Myocyte (in vitro differentiated cells): ENCODE measurements at places on chromosomes 5 and 9. TPM values are rescaled to one million over a fixed set of nuclear protein-coding genes. Genes with fewer than 3 reads are reported as not detected.
A peak's percentile ranks its signal among the peaks of the same experiment; 100 is the strongest.

- peak; percentile 83 for DNase-seq
These were observed 71.5 kb downstream of the ELAVL2 start for GRCh38 chr9:23754551-23754950.

DNA sequence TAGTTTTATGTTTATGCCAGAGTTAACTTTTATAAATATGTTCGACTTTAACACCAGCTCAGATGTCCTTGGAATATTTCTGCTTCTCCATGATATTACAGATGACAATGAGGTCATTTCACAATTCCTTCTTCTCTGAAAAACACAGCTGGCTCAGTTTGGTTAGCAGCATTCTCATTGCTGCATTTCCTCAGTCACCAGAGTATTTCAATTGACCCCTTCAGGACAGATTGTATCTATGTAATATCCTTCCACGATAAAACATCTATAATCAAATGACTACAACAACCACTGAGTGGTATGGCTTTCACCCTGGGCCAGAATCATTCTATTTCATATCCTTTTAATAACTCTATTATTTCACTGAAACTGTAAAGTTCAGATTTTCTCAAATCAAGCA, 148.7 kb downstream of the OXCT1 start:
- DNase-seq: peak; percentile 17

- DNase-seq: no peak
These were observed 572.8 kb downstream of the CCDC171 start for GRCh38 chr9:16125629-16126028.

DNA sequence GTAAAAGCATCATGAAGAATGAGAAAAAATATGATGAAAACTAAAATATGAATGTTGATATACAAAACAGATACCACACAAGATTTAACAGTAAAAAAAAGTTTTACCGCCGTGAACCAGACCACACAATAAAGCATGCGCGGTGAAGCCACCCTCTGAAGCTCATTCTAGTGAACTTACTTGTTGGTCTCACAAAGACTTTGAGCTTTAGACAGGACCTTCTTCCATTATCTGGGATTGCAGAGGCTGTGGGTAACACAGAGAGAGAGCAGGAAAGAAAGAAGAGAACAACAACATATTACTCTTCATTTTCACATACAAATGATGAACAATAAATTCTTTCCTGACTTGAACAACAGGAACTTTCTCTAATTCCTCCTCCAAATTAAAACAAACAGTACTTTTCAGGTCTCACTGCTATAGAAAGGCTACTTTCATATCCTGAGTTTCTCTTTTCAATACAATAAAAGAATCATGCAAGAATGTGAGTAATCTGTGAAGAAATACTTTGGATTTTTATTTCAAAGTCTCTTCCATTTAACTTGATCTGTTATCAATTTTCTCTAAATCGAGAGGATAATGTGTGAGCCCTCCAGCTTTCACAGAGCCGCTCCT, 283.1 kb downstream of the EFNA5 start:
- no peak for DNase-seq

OLFM1 gene
- total RNA-seq: not detected in 2 replicates

C7 gene
- 3.6 and 25.8 TPM in 2 replicates for total RNA-seq

DNA sequence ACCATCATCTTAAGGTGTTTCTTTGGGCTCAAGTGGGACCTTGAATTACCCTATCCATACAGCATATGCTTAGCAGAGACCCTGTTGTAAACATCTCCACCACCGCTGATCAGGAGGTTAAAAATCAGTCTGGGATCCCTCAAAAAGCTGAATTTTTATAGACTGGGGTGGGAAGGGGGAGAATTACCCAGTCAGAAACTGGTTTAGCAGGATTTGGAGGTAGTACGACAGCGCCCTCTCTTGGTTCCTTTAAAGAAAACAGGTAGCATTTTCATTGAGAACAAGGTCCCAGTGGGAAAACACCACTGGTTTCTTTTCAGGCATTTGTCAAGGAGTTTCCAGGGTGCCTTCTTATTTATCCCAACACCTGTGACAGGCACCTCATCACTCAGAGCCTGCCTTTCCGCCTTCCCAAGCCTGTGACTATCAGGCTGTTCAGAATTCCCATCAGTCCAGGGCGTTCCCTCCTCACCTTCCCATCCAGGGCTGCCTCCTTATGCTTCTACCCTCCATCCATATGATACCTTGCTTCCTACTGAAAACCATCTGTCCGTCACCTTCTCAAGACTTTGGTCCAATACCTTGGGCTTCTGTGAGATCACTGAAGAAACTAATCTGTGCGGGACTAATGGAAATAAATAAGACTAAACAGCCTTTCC, 203.8 kb upstream of the RAI14 start:
- DNase-seq: peak; percentile 36

DNA sequence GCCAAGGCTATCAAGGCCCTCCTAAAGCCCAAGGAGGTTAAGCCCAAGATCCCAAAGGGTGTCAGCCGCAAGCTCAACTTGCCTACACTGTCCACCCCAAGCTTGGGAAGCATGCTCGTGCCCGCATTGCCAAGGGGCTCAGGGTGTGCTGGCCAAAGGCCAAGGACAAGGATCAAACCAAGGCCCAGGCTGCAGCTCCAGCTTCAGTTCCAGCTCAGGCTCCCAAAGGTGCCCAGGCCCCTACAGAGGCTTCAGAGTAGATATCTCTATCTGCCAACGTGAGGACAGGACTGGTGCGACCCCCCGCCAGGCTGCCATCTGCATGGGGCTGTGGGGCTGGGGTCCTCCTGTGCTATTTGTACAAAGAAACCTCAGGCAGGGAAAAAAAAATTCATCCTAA, 3.3 kb downstream of the HOMER1 start:
- no peak for DNase-seq

FLT4 gene
- 0.75 and 2.4 TPM in 2 replicates for total RNA-seq

GRCh38 chr9:111810908-111811307, 16.2 kb upstream of the SHOC1 start:
- DNase-seq: peak; percentile 21

RASEF gene
- total RNA-seq: not detected in 2 replicates

DNA sequence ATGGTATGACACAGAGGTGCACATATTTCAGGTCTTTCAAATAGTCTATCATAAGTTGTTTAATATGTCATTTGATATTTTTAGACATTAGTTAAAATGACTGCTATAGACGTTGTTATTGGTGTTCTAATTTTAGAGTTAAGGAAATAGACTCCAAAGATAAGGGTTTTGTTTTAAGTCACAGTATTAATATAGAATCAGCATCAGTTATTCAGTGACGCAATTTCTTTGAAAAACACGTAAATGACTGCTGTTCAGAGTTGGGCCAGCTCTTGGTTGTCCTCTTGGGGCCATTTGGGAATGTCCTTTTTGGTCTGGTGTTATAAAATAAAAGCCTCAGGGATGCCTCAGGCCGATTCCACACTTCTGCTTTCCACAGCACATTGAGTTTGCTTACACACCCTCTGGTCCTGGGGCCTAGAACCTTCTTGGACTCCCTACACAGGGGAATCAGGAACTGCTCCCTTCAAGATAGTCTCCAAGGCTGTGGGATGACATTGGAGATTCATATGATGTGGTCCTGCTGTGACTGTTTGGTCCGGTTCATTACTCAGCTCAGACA, 14.3 kb downstream of the OTULIN start:
- DNase-seq: no peak

- peak; percentile 64 for DNase-seq
These were observed 163.5 kb upstream of the ADRA1B start for GRCh38 chr5:159752622-159753275.

GRCh38 chr9:13705373-13705772, 425.9 kb upstream of the MPDZ start:
- peak; percentile 39 for DNase-seq

- no peak for DNase-seq
These were observed 3.2 kb downstream of the ODF2 start for GRCh38 chr9:128459011-128459410.

DNA sequence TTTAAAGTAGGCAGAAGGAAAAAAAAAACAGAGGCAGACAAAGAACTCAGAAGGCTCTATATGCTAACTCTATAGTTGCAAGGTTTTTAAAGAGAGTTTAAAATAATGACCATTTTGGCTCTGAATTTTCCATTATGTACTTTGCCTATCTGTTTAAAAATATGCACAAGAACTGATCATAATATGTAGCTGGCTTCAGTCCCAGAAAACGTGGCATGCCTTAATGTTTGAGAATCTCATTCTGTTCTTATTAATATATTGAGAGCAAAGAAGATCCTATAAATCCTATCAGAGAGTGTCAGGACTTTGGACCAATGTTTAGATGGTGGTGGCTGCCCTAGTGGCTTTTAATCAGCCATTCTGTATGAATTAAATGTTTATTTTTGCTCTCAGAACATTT, 121.5 kb downstream of the JMY start:
- no peak for DNase-seq

PRRT1B gene
- not detected in 2 replicates for total RNA-seq

GRCh38 chr9:91395553-91396471, 27.8 kb downstream of the NFIL3 start:
- DNase-seq: peak; percentile 56

DNA sequence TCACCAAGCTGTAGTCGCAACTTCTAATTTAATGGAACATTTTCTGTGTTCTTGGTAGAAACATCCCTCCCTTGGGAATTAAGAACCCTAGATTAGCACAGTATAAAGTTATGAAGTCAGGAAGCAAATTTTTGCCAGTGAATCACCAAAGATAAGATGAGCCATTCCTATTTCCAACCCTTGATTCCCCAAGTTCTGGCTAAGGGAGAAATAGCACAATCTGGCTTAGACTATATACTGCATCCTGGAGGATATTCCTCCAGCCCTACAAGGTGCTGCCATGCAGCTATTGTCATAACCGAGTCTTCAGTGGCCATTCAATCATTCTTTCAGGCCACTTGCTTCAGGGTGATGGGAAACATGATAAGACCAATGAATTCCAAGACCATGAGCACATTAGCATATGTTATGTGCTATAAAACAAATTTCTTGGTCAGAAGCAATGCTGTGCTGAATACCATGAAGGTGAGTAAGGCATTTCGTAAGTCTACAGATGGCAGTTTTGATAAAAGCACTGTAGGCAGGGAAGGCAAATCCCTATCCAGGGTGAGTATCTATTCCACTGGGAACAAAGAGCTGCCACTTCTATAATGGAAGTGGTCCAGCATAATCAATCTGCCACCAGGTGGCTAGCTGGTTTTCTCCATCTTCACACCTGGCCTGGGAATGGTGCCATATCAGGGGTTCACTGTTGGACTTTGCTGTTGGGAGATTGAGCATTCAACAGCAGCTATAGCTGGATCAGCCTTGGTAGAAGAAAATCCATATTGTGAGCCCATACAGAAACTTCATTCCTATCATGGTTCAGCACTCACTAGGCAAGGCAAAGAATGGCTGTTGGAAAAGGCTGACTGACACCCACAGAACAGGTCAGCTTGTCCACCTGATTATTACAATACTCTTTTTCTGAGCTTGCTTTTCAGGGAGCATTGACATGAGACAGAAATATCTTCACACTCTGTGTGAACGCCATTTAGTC, 19.6 kb upstream of the ARL15 start:
- DNase-seq: peak; percentile 41

DNA sequence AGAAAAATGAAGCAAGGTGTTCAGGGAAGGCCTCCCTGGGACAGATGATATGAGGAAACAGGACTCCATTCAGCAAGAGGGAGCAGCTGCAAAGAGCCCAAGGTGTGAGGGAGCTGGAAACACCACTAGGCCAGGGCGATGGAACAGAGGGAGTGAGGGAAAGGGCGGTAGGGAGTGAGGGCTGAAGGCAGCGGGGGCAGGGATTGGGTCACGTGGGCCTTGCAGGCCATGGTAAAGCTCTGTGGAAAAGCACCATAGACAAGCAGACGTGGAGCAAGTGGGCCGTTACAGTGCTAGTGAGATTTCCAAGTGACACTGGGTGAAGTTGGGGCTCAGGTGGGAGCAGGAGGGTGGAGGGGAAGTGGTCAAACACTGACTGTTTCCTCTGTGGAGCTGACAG, 10.8 kb upstream of the PRRC1 start:
- DNase-seq: no peak

BICD2 gene
- total RNA-seq: 60.6 and 68.3 TPM in 2 replicates

DNA sequence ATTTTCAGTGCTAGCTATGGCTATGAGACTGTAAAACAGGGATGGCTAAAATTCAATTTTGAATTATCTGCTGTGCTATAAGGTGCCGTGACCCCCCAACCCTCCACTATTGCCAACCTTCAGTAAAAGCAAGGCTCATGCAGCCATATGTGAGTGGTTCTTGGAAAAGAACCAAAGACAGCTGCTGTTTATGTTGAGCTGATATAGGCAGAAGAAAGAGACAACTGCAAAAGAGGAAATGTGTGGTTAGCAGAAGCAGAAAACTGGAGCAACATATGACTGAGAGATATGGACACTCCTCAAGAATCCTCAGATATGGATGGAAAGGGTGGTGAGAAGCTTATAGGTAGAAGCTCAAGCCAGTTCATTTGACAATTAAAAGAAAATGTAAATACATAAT, 200.3 kb downstream of the TLE1 start:
- no peak for DNase-seq

- peak; percentile 83 for DNase-seq
These were observed 358.9 kb upstream of the RFX3 start for GRCh38 chr9:3884736-3885135.

GRCh38 chr5:139023286-139023685, 148.2 kb upstream of the LRRTM2 start:
- DNase-seq: no peak

DNA sequence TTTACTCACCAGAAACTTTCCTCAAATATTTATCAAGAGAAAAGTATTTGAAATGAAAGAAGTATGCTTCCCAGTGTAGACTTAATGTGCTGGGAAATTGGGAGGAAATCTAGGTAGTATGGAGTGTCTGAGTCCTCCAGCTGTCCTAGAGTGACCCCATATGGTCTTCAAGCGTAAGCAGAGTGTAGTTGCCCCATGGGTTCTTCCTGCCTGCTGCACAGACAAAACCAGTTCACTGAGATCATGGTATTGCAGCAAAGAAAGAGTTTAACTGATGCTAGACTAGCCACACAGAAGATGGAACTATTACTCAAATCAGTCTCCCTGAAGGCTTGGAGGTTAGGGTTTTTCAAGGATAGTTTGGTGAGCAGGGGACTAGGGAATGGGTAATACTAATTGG, 114.9 kb upstream of the PRLR start:
- DNase-seq: peak; percentile 9

- no peak for DNase-seq
These were observed 134.7 kb downstream of the TLE4 start for GRCh38 chr9:79706512-79706911.

GRCh38 chr9:125461636-125462190, 200.1 kb downstream of the GAPVD1 start:
- no peak for DNase-seq

GABRB2 gene
- total RNA-seq: 0.64 and 1.9 TPM in 2 replicates

GRXCR2 gene
- total RNA-seq: not detected in 2 replicates

DNA sequence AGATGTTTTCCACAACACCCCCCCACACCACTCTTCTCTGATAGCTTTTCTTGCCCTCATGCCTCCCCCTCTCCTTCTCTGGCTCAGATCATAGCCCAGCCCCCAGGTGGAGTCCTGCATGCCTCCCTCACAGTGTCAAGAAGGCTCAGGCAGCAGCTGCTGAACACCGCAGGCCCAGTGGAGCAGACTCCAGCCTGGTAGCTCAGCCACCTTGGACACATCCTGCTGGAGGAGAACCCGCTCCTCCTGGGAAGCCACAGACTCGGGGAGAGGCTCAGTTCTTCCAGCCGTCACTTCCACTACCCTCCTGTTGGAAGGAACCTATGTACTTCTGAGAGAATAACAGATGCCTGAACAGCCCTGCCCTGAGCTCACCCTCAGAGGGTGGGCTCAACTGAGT, 143.4 kb downstream of the SPOCK1 start:
- DNase-seq: no peak

- no peak for DNase-seq
These were observed 29.3 kb downstream of the CYFIP2 start for GRCh38 chr5:157295247-157295646.

- no peak for DNase-seq
These were observed 165.3 kb upstream of the GAS1 start for GRCh38 chr9:87112656-87113055.
